Fibroblast of skin of back (primary cell): ENCODE measurements at places on chromosomes 3 and 15.
A peak's percentile ranks its signal among the peaks of the same experiment; 100 is the strongest.

GRCh38 chr15:38540510-38540909, 24.1 kb downstream of the RASGRP1 start:
- no peak for DNase-seq

DNA sequence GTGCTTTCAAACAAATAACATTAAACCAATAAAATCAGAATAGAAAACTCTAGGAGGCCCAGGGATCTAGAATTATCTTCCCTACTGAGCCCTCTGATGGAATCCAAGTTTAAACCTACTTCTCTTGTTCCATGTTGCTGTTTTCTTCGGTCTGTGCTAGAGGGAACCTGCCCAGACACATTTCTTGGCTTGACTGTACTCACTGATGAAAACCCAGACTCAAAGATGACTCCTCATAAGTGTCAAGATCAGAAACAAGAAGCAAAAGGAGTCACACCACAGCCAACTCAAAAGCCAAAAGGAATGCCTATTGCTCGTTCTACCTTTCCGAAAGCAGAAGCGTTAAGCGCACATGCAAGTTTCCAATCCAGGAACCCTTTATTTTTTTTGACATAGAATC, 31.6 kb downstream of the SCAP start:
- no peak for DNase-seq

GRCh38 chr3:18758047-18758704, 333.0 kb upstream of the SATB1 start:
- DNase-seq: peak; percentile 27

DNA sequence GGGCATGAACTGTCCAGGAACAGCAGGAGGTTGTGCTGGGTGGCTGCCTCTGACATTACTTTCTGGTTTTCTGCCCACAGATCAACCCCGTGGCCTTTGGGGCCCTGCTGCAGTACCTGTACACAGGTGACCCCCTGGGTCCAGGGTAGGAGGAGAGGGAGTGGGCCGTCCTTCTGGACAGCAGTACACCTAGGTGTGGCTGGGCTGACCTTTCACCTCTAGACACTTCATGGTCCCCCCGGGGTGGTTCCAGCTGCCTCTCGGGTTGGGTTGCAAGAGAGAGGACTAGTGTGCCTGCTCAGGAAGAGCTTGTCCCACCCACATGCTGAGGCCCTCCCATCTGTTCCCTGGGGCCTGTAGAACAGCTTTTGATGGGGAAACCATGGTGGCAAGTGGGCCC, 3.7 kb downstream of the ABTB1 start:
- no peak for DNase-seq

DNA sequence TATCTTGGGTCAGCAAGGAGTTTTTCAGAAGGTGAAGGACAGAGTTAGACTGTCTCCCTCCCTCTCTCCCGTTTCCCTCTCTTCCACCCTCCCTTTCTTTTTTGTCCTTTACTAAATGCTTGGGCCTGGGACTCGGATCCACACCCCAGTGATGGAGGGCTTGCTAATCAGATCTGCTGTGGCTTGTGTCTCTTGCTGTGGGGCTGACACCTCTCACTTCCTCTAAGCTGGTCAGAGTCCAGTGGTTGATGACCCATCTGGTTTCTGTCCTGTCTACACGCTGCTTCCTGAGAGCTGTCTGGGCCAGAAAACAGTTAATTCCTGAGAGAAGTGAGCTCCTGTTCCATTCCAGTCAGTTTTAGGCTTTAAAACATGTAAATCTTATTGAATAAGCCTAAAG, 849 bp downstream of the TRAK1 start:
- DNase-seq: no peak

- DNase-seq: no peak
Measured at GRCh38 chr3:190486533-190486864, 27.4 kb upstream of the IL1RAP start.

DNA sequence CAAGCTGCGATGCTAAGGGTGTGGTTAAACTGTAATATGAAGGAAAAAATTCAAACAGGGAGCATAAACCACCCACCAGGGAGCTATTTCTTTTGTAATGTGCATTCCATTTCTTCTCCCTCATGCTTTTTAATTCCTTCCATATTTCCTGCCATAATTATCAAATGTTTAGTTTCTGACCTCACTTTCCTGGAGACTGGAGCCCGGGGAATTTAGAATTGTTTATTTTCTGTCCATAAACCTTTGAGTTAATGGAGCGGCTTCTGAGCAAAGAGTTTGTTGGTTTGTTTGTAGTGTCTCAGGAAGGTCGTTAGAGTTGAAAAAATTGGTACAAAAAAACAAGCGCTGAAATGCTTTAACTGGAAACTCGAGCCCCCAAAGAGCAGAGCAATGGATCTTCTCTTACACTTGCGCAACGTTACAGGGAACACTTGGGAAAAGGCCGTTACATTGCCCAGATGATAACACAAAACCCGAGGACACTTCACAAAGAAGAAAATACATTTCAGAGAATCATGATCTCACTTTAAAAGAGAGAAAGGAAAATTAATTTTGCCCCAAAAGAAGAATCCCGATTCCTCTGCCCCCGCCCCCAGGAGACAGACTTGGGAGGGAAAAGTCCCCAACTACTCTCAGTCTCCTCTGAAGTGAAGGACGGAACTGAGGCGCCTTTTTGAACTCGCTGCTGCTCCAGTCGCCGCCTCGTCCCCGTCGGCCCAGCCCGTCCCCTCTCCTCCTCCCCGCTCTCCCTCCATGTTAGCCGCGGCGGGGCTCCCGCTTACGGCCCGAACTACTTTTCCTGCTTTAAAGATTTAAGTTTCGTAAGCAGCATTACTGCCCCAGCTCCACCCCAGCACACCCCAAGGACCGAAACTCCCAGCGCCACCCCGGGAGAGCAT, 842 bp downstream of the FSTL1 start:
- peak; percentile 91 for DNase-seq

DNA sequence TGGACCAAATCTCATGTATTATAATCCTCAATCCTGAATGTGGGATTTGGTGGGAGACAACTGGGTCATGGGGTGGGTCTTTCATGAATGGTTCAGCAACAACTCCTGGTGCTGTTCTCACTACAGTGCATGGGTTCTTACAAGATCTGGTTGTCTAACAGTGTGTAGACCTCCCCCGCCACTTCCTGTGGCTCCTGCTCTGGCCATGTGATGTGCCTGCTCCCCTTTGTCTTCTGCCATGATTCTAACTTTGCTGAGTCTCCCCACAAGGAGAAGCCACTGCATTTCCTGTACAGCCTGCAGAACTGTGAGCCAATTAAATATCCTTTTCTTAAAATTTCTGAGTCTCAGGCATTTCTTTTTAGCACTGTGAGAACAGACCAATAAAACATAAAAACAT, 557.5 kb downstream of the GOLGA6L6 start:
- no peak for DNase-seq

GRCh38 chr3:185981621-185982020, 43.8 kb upstream of the TRA2B start:
- peak; percentile 83 for DNase-seq

DNA sequence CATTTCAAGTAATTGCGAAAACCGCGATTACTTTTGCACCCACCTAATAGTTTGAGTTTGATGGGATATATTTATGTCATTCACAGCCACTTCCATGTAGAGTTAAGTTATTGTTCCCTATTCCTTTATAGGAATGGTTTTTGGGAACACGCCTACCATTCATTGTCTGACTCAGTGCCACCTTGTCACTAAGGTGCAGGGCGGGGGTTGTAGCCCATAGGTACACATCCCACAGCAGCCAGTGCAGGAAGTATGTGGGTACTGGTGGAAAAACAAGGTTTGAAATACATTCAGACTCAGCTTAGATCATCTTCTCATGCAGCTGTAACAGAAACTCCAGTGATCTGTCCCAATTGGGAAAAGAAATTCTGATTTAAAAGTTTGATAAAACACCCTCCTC, 48.2 kb upstream of the CFAP161 start:
- no peak for DNase-seq

DNA sequence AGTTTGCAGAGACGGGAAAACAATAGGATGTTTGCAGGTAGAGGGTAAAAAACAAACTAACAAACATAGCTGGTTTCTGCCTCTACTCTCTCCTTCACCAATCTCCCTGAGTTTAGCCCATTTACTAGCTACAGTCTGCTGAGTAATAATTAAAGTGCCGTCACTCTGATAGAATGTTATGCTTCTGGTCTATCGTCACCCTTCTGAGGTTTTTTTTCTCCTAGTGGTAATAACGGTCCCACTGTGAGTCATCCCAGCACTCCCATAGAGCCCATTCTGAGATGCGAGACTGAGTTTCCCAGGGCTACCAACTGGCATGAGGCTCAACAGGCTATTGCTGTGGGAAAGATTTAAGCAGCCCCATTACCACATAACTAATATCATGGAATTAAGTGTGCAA, 56.4 kb downstream of the PLAAT1 start:
- peak; percentile 17 for DNase-seq

DNA sequence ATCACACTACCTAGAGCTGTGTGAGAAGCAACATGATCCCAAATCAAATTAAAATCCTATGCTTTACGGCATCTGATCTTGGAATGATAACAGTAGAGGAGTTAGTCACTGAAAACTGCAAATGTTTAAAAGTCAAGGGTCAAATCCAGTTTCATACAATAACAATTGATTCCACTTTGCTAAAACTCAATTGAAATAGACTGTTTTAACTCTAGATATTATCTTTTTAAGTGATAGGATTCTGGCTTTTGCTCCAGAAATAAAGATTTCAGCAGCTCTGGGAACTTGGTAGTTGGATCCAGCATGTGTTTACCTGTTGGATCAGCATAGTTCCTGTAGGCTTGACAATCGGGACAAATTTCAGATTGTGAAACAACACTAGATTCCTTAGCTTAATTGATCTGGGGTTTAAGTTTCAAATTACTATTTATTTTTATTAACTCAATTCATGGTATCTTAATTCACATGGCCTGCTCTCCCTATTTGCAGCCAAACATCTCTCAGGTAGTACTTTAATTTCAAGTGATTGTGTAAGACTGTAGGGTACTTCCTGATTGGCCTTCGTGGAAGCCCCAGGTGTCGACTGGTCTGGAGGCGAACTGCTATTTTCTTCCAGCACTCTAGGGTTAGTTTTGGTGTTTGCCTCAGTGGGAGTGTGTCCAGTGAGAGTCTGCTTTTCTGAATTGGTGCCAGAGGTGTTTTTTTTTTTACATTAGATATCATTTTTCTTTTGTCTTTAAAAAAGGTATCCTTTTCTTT, 16.6 kb downstream of the NFKBIZ start:
- no peak for DNase-seq

- DNase-seq: no peak
Measured at GRCh38 chr15:99443056-99443756, 122.6 kb upstream of the MEF2A start.

DNA sequence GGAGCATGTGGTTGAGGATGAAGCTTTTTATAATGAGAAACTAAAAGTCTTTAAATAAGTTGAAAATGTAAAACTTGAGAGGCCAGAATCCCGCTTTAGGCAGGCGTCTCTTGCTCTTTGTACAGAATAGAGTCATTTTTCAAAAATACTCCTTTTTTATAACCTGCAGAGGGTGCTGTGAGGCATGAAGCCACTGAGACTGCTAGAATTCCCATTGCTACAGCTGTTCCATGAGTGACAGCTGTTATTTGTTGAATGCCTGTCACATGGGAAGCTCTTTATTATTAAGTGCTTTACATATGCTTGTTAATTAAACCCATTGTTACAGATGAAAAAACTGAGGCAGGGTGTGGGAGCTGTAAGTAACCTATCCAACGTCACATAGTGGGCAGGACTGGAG, 18.5 kb downstream of the MINAR1 start:
- DNase-seq: peak; percentile 15

DNA sequence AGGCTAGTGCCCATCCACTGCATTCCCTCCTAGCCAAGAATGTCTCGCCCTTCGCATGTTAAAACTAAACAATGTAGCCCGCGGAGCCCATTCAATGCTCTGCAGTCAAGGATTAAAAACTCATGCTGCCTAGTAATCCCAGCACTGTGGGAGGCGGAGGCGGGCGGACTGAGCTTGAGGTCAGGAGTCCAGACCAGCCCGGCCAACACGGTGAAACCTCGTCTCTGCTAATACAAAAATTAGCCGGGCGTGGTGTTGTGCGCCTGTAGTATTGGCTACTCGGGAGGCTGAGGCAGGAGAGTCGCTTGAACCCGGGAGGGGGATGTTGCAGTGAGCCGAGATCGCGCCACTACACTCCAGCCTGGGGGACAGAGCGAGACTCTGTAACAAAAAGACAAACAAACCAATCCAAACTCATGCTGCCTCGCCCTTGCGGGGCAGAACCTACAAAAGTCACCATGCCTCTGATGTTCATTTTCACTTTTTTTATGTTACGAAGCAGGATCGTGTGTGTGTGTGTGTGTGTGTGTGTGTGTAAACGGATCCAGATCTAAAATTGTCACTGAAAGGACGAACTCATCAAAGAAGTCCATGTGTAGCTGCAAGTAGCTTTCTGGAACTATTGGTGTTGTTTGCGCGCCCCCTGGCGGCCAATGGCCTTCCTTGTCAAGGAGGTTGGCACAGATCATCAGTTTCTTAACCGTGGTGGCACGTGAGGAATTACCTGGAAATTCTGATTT, 54.8 kb upstream of the SPESP1 start:
- peak; percentile 85 for DNase-seq

GRCh38 chr3:124582621-124583395, 147.4 kb upstream of the UMPS start:
- no peak for DNase-seq

DNA sequence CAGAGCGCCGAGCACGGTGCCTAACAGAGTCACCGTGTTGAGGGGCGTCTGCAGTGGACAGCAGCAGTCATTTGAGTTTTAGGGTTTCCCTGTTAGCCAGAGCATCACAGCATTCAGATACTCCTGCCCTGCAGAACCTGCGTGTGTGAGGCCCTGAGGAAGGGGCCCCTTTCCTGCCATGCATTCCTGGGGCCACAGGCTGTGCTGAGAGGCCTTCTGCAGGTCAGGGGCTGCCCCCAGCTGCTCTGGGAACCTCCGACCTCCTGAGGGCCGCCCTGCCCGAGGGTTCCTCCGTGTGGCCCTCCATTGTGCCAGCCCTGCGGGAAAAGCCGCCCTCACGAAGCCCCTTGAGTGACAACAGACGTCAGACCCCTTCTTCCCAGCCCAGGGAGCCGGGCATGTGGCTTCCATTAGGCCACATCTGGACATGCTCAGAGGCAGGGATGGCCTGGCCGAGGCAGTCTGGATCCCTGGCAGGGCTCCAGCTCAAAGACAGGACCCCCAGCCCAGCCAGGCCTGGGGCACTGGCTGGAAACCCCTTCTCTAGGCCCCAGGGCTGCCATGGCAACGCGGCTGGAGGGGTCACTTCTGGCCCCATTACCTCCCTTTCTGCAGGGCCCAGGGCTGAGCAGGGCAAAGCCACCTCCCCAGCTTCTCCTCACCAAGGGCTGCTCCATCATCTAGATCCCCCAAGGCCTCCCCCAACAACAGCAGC, 25.3 kb downstream of the FBLN2 start:
- no peak for DNase-seq

- DNase-seq: no peak
Measured at GRCh38 chr15:38470816-38471215, 16.9 kb downstream of the FAM98B start.

- no peak for DNase-seq
Measured at GRCh38 chr3:127889461-127889863, 25.6 kb upstream of the KBTBD12 start.

- DNase-seq: no peak
Measured at GRCh38 chr15:77421370-77421700, 647 bp downstream of the HMG20A start.

GRCh38 chr3:161371441-161372320, at the start of gene SPTSSB:
Gene SPTSSB (minus strand): TSS chr3:161371517. CDS start chr3:161346323, 25,194 bp downstream.
- peak; percentile 34 for DNase-seq
